NCI-H2171 (cell line): ENCODE measurements at places on chromosomes 4 and X.

DNA sequence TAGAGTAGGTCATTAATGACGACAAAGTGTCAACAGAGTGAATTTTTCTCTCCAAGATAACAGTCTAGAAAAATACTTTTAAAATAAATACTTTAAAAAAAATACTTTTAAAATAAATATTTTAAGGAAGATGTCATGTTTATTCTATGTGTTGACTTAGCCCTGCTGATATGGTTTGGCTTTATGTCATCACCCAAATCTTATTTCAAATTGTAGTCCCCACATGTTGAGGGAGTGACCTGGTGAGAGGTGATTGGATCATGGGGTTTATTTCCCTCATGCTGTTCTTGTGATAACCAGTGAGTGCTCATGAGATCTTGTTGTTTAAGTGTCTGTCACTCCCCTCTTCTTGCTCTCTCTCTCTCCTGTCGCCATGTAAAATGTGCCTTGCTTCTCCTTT lies 754.9 kb upstream of the SLIT2 start:
- DNase-seq = no peak

GRCh38 chr4:6517171-6517570 lies 44.8 kb upstream of the PPP2R2C start:
- DNase-seq = no peak

DNA sequence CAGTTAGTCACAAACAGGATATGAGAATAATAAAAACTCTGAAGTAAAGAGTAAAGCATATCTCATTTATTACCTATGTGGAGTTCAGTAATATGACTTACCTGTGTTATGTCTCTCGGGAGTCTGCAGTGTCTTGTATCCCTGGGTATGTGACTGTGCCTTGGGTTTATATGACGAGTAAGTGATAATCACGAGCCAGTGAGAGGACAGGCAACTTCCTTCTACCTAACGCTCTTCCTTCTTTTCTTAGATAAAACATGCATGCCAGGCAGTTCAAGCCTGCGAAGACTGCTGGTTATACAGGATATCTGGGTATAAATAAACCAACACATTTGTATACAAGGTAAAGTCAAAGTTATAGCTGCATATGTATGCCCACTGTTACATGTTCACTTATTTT lies at the start of gene HPGDS:
HPGDS (minus strand) TSS at position 143 of the 400 bp plus-strand sequence. CDS start 8,207 bp downstream, outside the sequence.
- DNase-seq = no peak

GRCh38 chr4:1246901-1247863 lies 1.7 kb downstream of the CTBP1 start:
- no peak for DNase-seq

DNA sequence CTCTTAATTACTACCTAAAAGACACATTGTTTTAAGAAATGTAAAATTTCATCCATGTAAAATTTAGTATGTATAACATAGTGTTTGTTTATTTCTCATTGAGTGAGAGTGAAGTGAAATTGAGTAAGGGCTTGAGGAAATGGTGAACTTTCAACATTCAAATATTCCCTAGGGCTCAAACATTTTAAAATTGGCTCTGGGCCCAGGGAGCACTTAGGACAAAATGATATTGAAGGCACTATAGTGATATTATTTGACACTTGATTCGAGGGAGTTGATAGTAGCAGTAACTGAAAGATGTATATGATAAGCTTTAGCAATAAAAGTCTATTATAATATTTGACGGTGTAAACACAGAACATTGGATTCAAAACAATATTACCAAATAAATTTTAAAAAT lies 1244.0 kb upstream of the TENM3 start:
- DNase-seq = no peak

DNA sequence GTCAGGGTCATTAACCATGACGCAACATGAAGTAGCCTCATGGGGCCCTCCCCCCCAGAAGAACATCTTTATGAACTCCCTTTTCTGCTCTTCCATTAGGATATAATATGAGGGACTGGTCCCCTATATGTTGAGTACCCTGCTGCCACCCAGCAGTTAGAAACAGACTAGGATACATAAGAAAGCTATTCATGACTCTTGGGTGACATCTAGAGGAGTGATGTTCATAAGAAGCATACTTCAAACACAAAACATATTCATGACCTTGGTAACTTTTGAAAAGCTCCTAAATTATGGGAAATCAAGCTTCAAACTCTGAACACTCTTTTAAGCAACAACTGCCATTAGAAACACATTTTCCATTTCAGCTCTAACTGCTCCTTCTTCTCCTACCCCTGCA lies 155.2 kb upstream of the SPIN4 start:
- DNase-seq = no peak

DNA sequence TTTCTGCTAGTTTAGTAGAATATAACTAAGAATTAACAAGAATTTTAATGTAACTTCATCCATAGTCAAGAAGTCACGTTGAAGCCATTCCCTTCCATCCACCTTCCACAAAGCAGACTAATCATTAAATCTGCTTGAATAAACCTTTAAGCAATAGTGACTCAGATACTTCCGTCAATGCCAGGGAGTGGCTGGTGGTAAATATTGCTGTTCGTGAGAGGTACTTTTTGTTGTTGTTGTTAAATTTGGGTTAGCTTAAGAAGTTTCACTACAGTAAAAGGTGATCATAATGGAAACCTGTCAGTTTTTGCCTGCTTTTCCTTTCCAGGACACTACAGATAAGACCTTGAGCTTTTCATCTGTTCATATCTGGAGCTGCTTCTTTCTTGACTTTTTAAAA lies 316.3 kb downstream of the TMA16 start:
- DNase-seq = no peak
